ENCODE measurements at places on chromosomes 12 and 14.

GRCh38 chr12:51132693-51133092, 40.2 kb downstream of the TFCP2 start:
- DNase-seq: no peak

DNA sequence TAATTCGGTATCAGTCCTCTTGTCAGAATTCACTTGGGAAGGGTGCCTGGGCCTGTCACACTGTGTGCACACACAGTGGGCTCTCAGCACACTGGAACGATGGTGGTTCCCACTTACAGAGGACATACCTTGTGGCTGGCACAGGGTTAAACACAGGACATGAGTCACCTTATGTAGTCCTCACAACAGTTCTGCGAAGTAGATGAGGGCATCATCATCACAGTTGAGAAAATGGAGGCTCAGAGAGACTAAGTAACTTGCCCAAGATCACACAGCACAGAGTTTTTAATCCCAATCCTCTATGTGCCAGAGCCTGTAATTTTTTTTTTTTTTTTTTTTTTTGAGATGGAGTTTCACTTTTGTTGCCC, 90.7 kb downstream of the NINJ2 start:
- DNase-seq: no peak

- no peak for DNase-seq
Measured at GRCh38 chr14:51500776-51501175, 150.9 kb upstream of the FRMD6 start.

DNA sequence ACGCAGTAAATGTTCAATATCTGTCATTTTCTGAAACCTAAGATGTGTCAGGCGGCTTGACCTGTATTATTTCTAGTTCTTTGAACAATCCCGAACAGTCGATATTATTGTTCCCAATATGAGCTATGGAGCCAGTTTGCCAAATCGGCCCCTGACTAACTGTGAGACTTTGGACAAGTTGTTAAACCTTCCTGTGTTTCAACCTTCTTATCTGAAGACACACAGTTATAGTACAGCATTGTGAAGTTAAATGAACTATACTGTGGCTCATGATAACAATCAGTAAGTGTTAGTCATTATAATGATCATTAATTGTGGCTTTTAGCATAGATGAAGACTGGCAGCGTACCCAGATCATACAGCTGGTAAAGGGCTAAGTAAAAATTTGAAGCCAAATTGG, 23.4 kb downstream of the DDX47 start:
- no peak for DNase-seq

DNA sequence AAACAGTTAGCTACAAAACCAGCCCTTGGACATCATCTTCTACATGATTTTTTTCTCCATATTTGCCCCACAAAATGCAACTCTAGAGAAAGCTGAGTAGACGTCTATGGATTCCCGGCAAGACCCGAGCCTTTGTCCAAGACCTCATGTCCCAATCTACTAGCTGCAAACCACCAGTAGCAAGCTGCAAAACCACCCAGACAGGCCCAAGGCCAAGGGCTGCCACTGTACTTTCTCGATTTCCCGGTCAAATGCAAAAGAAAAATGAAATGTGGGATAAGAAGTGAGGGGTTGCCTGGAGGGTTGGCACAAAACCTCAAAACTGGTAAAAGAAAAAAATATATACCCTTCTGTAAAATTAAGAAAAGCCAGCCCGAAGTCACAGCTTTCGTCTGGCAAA, 2.9 kb upstream of the SIX6 start:
- DNase-seq: no peak

GRCh38 chr12:71721783-71722505, 32.7 kb upstream of the RAB21 start:
- DNase-seq: no peak

- peak; percentile 17 for DNase-seq
Measured at GRCh38 chr12:63821781-63822251, 22.7 kb upstream of the SRGAP1 start.

DNA sequence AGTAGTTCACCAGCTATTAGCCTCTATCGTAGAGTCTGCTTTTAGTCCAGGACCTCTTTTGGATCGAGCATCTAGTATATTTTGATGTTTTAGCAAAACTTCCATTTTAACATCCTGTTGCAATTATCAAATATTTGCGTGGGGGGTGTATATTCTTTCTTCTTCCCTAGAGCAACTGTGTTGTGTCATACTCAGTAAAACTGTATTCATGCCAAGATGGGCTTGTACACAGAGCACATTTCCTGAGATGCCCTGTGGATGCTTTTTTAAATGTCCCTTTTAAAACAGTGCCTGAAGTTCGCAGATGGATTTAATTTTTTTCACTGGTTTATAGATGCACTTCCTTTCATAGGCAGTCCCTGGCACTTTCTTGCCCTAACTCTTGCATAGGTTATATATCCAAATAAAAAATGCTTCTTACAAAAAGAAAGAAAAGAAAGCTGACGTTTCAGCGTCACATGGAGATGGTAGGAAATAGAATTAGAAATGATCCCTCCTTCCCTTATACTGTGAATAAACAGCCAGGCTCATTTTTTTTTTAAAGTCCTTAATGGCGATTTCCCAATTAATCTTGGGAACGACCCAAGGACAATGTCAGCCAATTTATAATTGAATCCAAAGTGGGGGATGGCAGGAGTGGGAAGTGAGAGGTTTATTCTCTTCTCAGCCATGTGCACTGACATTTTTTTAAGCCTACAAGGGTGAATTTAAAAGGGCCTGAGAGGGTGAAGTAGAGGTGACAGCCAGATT, 247.0 kb downstream of the SLC41A2 start:
- no peak for DNase-seq

GRCh38 chr12:442235-442884, 17.4 kb upstream of the B4GALNT3 start:
- DNase-seq: peak; percentile 51

DNA sequence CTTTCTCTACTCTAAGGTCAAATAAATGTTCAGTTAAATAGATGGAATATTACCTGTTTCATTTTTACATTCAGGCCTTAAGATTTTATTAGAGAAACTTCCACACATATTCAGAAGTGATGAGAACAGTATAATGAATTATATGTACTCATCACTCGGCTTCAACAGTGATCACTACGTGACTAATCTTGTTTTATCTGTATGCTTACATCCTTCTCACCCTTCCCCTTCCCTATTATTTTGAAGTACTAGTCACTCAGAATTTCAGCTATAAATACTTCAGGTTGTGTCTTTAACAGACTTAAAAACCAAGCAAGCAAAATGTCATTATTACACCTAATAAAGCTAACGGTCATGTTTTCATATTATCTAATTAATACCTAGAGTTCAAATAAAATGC, 34.9 kb downstream of the ETV6 start:
- DNase-seq: no peak

DNA sequence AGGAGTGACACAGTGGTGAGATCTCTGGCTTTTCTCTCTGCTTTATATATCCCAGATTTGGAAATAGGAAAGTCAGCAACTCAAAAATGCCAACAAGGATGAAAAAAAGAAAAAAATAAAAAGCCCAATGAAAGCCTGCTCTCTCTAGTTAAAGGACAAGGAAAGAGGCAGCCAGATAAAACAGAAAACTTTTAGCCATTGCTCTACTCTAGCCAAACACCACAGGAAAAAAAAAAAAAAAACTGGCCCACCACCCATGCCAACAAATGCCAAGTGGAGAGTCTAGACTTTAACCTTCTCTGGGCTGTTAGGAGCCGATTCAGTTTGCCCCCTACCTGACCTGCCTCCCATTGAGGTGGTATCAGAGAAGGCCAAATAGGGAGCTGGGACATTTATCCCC, 222.3 kb upstream of the TMTC1 start:
- no peak for DNase-seq

- DNase-seq: no peak
Measured at GRCh38 chr14:81927070-81927469, 393.4 kb upstream of the SEL1L start.

- no peak for DNase-seq
Measured at GRCh38 chr12:33012226-33012625, 115.6 kb upstream of the PKP2 start.

GRCh38 chr14:51310505-51310944, 70.5 kb downstream of the TMX1 start:
- no peak for DNase-seq

DNA sequence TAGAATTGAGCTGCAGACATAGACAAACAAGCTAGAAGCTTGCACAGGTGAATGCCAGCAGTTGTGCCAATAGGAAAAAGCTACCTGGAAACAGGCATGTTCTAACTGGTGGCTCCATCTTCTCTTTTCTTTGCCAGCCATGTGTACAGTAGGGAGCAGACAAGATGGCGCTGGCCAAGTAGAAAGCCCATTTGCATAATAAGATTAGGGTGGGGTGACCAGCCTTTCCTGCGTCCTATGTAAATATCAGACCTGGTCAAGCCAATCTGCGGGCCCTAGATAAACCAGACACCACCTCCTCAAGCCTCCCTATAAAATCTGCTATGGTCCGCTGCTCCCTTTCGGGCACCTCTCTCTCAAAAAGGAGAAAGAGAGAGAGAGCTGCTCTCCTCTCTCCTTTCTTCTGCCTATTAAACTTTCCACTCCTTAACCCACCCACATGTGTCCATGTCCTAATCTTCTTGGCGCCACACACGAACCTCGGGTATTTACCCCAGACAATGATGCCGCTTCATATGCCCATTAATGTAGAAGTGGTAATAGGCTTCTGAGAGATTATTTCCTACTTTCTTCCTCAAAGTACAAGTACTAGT, 201.0 kb downstream of the SLC25A21 start:
- no peak for DNase-seq

DNA sequence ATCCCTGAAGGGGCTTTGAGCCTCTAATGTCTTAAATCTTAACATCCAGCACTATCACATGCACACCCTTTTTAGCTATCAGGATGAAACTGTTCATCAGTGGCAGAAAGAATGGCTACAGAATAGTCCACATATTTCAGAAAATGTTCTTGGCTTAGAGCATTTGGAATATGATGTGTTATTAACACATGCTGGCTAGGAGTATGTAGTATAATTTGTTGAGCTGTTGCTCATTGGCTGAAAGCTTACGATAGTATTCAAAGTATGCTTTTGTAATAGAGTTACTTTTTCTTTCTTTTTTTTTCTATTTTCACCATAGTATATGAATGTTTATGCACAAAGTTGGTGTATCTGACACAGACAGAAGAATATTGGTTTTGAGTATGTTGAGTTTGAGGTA, 55.1 kb downstream of the MNAT1 start:
- no peak for DNase-seq

- no peak for DNase-seq
Measured at GRCh38 chr14:58082011-58082410, 70.0 kb downstream of the ARMH4 start.

- DNase-seq: no peak
Measured at GRCh38 chr12:12273291-12273957, 6.6 kb upstream of the LRP6 start.

DNA sequence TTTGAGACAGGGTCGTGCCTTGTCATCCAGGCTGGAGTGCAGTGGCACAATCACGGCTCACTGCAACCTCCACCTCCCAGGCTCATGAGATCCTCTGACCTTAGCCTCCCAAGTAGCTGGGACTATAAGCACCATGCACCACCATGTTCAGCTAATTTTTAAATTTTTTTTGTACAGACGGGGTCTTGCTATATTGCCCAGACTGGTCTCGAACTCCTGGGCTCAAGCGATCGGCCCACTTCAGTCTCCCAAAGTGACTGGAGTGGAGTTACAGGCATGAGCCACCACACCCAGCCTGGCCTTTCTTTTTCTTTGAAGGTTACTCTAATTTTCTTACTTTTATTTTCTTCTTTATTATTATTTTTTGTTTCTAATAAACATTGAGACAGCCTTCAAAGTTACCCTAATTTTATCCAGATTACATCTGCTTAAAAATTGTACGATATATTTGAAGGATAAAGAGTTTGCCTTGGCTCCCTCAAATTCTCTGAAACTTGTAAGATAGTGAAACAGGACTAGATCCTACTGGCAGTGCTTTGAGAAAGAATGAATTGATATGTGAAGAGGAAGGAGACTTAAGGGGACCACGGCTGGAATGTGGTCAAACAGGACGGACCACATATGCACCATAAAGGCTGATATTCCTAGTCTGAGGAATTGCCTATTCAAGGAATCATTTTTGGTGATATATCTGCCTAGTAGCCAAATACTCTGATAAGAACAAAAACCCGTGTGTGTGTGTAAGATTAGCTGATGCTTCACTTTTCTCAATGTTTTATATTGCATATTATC, 14.1 kb upstream of the SINHCAF start:
- DNase-seq: no peak

DNA sequence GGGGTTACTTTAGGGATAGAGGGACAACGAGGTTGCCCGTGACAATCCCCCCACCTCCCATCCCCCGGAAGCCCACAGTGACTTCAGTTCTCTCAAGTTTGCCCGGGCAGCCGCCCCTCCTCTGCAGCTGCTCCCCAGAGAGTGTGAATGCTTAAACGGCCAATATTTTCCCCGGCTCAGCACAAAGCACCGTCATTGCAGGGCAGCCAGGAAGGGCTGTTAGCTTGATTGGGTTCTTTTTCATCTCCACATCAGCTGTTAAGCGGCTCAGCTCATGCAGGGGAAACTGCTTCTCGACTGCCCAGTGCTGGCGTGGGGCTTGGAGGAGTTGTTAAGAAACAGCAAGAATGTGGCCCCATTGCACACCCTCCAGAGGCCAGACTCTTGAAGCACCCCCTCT, 120.5 kb upstream of the NCOR2 start:
- peak; percentile 18 for DNase-seq

DNA sequence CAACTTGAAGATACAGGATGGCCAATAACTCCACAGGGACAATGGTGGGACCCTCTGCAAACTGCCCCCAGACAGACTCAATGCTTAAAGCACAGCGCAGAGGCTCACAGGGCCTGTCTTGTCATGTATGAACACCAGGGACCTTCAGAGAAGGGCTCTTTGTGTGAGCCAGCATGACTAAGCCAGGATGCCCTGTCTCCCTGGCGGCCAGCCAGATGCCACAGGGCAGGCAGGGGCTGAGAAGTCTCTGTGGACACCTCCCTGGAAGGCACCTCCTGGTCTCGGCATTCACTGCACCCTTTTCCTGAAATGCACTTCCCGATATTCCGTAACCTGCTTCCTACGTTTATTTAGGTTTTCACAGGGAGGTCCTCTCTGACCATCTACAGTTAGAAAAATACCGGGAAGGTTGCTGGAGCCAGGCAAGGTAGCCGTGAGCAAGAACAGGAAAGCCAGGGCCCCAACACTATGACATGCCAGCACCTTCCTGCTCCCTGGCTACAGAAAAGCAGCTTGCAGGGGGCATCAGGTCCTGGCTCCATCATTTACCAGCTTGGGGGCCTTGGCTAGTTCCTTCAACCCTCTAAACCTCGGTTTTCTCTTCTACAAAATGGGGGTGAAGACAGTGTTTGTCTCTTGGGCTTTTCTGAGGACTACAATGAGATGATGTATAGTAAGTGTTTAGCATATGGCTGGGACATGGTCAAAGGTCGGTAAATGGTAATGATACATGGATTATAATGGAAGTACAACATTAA, 65.0 kb downstream of the PITPNM2 start:
- DNase-seq: peak; percentile 20

All from stimulated activated CD4-positive, alpha-beta T cell treated with anti-CD3 and anti-CD28 coated beads, Interleukin-15, amount 100 ng/mL, for 24 hours (primary cell).